Stimulated activated CD8-positive, alpha-beta memory T cell treated with anti-CD3 and anti-CD28 coated beads, Interleukin-4, amount 100 ng/mL, for 1 hour (primary cell): ENCODE measurements at places on chromosomes 16 and 17.

DNA sequence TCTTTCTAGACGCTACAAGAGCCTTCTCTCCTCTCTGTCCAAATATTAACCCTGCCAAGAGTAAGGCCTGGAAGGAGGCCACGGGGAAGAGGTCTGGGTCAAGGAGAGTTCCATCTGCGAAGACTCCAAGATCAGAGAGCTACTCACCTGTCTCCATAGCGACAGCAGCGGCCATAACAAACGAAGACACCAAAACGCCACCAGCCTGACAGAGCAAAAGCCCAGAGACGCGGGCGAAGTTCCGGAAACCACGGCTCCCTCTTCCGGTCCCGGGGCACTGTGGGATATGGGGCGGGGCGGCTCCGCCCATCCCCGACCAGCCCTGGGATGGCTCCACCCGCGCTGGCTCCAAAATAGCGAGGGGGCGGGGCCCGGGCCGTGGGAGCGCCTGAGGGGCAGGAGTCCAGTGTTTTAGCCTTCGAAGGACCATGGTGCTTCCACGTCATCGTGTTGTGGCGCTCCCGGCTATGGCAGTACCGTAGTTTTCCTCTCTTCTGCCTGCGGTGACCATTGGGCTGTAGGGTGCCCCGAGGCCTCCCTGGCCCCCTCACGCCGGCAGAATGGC lies at the start of the genes C17orf100 and MED31:
Gene C17orf100, plus strand, starts transcription at position 409 of the 565 bp plus-strand sequence. Its CDS starts 152 bp downstream, at position 561.
Gene MED31, minus strand, starts transcription at position 252 of the 565 bp plus-strand sequence. Its CDS starts 77 bp downstream, at position 175.
- peak; percentile 86 for DNase-seq

- no peak for DNase-seq
Measured at GRCh38 chr17:57954397-57955182, 622 bp downstream of the CUEDC1 start.

GRCh38 chr16:87395181-87395842 lies 3.2 kb downstream of the MAP1LC3B start:
- no peak for DNase-seq

DNA sequence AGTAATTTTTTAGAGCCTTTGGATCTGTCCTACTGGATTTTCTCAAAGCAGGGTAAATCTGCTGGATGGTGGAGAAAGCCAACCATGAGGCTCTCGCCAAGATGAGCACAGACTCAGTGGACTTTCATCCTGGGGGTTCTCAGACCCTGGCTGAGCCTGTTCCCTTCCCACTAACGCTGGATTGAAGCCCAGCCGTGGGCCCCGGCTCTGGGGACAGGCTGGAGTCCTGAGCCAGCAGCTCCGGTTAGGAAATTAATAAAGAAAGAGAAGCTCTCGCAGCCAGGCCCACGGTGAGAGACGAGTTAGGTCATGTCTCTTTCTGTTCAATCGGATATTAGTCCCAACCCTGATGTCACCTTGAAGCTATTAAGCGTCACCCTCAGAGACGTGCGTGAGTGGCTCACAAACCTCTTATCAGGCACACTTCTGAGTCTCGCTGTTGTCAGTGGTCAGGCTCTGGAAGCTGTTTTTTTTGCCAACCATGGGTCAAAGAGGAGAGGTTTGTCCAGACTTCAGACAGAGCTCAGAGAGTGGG lies 27.1 kb downstream of the MEOX1 start:
- DNase-seq: no peak

DNA sequence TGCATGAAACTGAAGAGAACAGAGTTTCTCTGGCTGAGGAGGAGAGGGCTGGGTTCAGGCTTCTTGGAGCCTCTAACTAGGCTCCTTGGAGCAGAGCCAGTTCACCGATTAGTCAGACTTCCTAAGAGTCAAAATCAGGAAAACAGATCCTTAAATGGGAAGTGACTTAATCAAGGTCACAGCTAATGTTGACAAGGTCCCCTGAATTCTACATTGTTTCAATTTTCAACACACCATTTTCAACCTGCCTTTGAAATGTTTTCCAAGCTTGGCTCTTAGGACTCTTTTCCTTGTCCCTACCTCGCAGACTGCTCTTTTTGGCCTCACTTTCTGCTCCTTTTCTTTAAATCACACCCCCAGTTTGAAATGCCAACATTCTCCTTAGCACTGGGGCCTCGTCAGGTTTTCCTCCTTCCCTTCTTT lies 16.3 kb downstream of the MYL4 start:
- no peak for DNase-seq

DNA sequence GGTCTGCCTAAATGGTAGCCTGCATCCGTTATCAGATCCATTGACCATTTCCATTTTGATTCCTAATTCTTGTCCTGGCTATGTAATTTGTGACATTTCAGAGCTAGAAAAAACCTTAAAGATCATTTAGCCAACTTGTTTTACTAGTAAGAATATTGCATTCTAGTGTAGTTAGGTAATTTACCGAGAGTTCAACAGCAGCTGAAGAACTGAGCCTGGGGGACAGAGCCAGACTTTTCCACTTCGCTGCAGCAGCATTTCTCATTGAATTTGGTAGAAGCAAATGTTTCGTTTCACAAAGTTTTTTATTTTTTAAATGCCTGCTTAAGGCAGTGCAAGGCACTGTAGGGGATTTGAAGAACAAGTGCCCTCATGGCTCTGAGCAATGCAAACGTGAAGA lies 59.2 kb upstream of the MARCHF10 start:
- no peak for DNase-seq

DNA sequence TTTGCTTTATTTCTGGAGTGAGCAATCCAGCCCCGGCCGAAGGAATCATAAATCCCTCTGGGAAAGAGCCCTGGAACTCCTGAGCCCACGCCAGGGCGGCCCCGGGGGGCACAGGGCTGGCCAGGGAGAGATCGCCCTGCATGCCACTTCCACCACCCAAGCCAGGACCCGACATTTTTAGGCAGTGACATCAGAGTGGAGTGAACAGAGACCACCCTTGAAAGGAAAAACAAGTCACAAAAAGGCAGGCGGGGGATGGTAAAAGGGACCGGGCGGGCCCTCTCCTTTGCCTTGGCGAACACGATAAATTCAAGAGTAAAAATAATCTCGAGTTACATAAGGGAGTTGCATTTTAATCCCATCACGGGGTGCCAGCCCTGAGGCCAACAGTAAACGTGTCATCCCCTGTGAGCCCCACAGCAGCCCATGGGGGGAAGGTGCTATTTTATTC lies 284.1 kb downstream of the C16orf95 start:
- no peak for DNase-seq

DNA sequence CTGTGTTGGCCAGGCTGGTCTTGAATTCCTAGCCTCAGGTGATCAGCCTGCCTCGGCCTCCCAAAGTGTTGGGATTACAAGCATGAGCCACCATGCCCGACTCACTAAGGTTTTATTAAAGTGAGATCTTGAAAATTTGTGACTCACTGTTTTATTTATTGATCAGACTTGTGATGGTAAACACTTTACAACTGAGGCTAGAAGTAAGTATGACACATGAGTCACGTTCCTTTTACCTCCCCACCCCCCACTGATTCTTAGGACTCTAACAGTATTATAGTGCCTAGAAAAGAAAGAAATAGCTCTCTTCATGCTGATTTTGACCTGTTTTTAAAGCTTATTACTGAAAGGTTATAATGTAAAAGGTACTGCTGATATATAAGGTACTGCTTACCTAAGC lies 160.6 kb downstream of the TANC2 start:
- DNase-seq: no peak

DNA sequence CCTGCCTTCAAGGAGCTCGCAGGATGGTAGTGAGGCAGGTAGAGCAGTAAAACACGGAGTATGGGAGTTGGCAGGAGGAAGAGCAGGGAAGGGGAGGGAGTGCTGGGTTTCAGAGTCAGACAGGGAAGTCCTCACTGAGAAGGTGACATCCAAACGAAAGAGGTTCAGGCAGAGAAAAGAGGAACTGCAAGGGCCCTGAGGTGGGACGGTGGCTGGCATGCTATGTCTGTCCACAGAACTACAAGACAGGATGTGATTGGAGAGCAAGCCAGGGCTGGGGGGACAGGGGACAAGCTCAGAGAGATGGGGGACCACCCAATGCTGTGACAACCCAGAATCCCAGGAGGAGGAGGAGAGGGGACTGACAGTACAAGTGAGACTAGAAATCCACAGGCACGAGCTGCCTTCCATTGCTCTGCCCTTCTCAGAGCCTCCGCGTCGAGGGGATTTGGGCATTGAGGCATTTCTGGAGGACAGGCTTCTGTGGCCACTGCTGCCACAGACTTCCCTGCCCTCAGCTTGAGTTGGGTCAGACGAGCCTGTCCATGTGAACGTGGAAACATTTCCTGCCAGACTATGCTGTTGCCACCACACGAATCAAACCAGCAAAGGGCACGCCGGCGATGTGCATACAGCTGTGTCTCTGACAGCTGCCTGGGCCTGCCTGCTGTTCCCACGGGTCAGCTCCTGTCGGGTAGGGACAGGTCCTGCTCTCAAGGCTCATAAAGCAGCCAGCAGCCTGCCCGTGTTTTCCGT lies 100.1 kb downstream of the RAB11FIP4 start:
- no peak for DNase-seq

GRCh38 chr16:89507214-89507833 lies 879 bp upstream of the SPG7 start:
- no peak for DNase-seq

GRCh38 chr17:57295526-57296023 lies 39.3 kb downstream of the MSI2 start:
- DNase-seq: no peak

GRCh38 chr16:35714665-35715064 lies 2255.3 kb downstream of the TP53TG3F start:
- DNase-seq: no peak

- no peak for DNase-seq
Measured at GRCh38 chr16:58885528-58886170, 151.5 kb upstream of the GOT2 start.
